Right renal pelvis (tissue), 4 donors: ENCODE measurements at places on chromosomes 3 and 15. TPM values are rescaled to one million over a fixed set of nuclear protein-coding genes. Genes with fewer than 3 reads are reported as not detected.

The NEO1 gene
- polyA plus RNA-seq: 128 TPM

The ACAA1 gene
- polyA plus RNA-seq: 136 TPM

The GOLGA6A gene
- polyA plus RNA-seq: not detected

The NEK10 gene
- 1.9 TPM for polyA plus RNA-seq

The LTK gene
- 1.7 TPM for polyA plus RNA-seq

- no peak for DNase-seq
Measured at GRCh38 chr3:72517921-72518424, 330.3 kb downstream of the SHQ1 start.

DNA sequence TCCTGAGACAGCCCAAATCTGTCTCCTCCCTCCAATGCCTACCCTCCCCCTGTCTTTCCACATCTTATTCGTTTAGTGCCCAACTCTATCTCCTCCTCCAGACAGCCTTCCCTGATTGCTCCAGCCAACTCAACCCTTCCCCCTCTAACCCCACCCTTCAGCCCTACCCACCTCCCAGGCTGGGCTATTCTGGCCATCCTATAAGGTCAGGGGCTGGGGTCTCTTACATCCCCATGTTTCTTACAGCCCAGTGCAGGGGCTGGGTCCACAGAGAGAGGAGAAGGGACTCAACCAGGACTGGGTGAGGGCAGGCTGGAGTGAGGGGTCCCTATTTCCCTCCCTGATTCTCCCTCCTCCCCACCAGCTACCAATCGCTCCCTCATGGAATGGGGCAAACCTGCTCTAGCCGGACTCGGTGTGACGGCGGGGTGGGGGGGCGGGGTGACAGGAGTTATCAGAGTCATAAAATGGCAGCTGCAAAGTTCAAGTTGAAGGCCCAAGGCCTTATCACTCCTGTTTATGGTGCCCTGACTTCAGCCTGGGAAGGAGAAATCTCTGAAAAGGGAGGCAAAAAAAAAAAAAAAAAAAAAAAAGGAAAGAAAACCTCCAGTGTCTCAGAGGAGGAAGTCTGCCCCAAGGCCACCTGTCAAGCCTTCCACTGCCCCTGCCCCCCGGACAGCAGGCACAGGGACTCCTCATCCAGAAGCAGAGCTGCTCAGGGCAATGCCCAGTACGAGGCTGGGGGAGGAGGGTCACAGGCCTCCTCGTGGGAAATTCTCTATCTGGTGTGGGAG, 2.1 kb downstream of the VIPR1 start:
- DNase-seq: no peak

- no peak for DNase-seq
Measured at GRCh38 chr15:88127432-88127790, 129.1 kb downstream of the NTRK3 start.

- DNase-seq: no peak
Measured at GRCh38 chr15:91496754-91497691, 356.5 kb upstream of the SLCO3A1 start.

- no peak for DNase-seq
Measured at GRCh38 chr3:49533786-49534519, 20.3 kb upstream of the BSN start.

GRCh38 chr3:15360788-15361493, 28.6 kb upstream of the SH3BP5 start:
- no peak for DNase-seq

GRCh38 chr3:37580237-37580636, 281.4 kb upstream of the CTDSPL start:
- no peak for DNase-seq

DNA sequence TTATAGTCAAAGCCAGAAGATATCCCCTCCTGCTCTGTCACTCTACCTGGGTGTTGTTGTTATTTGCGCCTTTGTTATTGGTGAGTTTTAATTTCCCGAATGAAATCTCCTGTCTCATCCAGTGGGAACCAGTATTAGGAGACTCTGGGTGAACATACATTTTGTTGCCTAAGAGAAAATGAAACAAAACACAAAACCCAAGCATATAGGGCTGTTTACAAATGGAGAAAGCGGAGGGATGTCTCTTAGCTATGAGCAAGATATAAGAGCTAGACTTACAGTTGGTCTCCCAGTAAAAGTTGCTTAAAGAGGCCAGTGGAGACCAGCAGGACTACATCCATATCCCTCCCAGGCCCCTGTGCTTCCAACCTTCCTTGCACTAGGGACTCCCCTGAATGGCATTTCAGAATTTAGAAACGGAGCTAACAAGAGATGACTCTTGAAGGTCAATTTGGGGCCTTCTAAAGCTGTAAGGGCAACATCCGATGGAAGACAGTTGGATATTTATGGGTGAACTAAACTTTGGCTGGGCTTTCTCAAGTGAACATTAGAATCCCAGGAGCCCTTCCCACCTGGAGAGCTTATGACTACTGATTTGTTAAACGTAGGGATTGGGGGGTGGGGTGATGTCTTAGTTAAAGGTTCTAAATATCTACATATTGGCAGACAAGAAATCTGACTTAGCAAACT, 2.7 kb downstream of the EOMES start:
- no peak for DNase-seq
